ENCODE measurements at places on chromosomes 6 and 20. TPM values are rescaled to one million over a fixed set of nuclear protein-coding genes. Genes with fewer than 3 reads are reported as not detected.

The SNX21 gene
- 14.8 TPM for polyA plus RNA-seq

The PAQR8 gene
- 1.8 TPM for polyA plus RNA-seq

The EEF1A2 gene
- polyA plus RNA-seq = 208 TPM

The FLRT3 gene
- 3.2 TPM for polyA plus RNA-seq

The SOBP gene
- 16.4 TPM for polyA plus RNA-seq

Measured in neural cell (in vitro differentiated cells).